CD4-positive, alpha-beta T cell treated with Interleukin-4 for 4 hours (primary cell): ENCODE measurements at places on chromosomes 1 and 21.

DNA sequence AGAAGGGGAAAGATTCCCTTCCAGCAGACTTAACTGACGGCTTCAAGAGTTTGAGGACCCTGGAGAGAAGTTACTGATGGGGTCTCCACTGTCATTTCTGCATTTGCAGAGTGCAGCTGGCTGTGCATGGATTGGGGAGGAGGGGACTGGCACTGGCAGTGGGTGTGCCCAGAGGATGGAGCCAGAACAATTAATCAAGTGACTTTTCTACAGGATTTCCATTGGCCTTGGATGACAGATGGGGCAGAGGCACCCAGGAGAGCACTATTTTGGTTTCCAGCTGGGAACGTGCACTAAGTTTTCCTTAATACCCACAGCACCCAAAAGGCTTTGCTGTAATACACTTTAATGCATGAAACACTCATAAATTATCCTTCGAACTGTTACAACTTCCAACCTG lies 1.3 kb downstream of the NGF start:
- DNase-seq, result no peak

GRCh38 chr1:236301080-236301957 lies 19.6 kb upstream of the ERO1B start:
- no peak for DNase-seq

GRCh38 chr1:159879977-159880376 lies 17.5 kb upstream of the VSIG8 start:
- no peak for DNase-seq

- no peak for DNase-seq
Measured at GRCh38 chr1:161949548-161949947, 74.1 kb downstream of the OLFML2B start.
